ENCODE measurements at places on chromosomes 4 and X.

DNA sequence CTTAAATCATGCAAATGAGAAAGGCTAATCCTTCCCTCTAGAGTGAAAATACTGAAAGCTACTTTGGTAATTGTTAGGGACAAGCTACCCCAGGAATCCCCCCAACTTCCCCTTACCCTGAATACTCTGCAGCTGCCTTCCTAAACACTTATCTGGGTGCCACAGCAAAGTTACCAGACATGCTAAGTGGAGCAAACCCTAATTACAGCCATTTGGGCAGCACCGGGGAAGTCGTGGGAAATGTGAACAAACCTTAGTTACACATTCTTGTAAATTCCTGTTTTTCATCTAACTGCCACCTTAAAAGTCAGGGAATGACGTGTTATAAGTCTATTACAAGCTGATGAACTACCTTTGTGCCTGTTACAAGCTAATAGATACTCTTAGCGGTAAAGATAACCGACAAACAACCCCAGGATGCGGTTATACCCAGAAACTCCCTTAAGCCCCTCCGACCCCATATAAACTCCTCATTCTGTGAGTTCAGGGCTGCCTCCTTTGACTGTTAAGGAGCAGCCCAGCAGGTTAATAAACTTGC lies 66.0 kb upstream of the PLAC8 start:
- DNase-seq = no peak

DNA sequence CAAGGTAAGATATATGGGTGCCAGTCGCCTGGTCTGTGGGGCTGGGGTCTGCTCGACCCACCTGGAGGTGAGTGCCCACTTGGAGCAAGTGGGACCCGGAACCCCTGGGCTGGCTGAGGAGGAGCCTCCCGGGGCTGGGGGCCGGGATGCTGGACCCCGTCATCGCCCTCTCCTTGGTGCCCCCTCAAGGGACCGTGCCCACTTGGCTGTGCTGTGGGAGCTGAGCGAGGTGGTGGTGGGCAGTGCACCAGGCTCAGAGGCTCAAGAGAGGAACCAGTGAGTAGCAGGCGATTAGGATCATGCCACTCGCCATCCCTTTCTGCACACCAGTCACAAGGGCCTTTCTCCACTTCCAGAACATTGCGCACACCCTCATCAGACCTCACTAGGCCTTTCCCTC lies 203.8 kb upstream of the PSAPL1 start:
- DNase-seq = no peak

- no peak for DNase-seq
Observed at GRCh38 chrX:151697522-151697921, 2.3 kb downstream of the PRRG3 start.

DNA sequence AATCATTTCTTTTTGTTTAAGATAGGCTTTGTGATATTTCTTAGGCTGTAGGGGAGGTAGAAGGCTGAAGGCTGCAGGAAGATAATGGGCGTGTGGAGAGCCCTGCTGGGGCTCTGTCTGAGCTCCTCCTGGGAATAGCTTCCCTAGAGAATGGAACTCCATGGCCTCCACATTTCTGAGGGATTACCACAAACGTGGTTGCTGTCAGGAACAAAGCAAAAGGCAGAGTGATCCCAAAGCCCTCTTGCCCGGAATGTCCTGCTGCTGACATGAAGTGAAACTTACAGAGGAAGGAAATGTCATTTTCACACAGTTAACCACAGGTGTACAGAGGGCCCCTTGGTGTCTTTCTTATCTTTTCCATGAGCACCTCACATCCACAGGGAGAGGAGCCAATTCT lies 89.3 kb downstream of the DDIT4L start:
- no peak for DNase-seq

GRCh38 chr4:32025851-32026459 lies 1305.8 kb downstream of the PCDH7 start:
- peak; percentile 57 for DNase-seq

DNA sequence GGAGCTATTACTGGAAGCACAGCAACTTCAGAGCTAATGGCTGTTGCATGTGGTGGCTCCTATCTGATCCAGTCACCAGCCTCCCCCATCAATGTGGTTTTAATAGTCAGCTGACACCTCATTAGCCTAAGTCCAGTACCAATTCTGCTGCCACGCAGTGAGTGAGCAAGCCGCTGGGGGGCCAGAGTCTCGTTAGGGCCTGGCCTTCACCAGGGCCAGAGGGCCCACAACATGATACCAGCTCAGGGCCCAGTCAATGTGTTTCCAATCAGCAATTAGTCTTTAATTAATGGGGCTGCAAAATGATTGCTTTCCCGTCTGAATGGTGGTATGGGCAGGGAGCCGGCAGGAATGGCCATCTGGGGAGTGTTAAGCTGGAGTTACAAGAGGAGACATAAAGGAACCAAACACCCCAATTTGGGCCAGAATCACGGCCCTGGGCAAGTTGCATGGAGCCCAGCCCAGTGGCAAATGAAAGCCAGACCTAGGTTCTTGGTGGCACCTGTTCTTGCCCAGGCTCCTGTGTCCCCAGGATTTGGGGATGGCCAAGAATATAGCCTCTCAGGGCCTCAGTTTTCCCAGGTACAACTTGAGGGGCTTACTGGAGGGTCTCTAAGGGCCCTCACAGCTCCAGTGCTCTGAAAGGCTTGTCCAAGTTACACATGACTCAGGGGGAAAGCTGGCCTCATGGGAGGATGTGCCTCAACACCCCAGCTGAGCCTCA lies 119.2 kb downstream of the EFNB1 start:
- DNase-seq = no peak

GRCh38 chr4:115944146-115944905 lies 830.9 kb upstream of the NDST4 start:
- DNase-seq = no peak

GRCh38 chr4:15757054-15757453 lies 21.1 kb upstream of the CD38 start:
- no peak for DNase-seq

Data from NCI-H1105 treated with DMSO at 0.1 percent for 48 hours (cell line).